ENCODE measurements at places on chromosomes 7 and 10. TPM values are rescaled to one million over a fixed set of nuclear protein-coding genes. Genes with fewer than 3 reads are reported as not detected.

Gene UBE2D1
- 27.6 TPM for total RNA-seq

Gene GRID2IP
- not detected for total RNA-seq

DNA sequence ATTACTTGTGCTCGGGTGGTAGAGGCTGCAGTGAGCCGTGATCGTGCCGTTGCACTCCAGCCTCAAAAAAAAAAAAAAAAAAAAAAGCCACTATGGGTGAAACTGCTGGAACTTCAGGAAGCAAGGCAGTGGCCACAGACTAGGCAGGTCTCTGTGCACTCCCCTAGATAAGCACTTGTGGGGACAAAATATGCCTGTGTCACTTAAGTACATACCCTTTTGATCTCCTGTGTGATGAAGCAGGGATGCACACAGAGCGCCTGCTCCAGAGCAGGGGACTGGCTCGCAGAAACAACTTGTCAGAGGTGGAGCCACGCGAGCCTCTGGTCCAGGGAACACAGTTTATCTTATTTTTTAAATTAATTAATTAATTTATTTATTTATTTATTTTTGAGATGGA, 42.9 kb upstream of the PSAP start:
- DNase-seq = no peak

Gene LAMB4
- total RNA-seq = 0.64 TPM

DNA sequence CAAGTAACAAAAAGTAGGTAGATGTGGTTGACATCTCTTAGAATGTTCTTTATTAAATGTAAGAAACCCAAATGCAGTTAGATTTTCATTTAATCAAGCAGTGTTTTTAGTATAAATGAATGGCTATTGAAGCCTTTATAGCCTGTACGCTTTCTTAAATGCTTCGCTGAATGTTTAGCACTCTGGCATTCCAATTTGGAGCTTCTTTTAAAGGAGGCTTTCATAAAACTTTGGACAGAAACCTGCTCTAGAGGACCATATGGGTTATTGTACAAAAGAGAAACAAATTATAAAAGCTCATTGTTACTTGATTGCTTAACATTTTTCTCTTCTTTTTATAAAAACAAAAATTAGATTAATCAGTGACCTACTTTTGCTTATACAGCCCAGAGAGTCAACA, 59.5 kb downstream of the KCND2 start:
- DNase-seq = no peak

Gene SEMA4G
- total RNA-seq = 0.43 TPM

- no peak for DNase-seq
These were observed 39.8 kb upstream of the C10orf67 start for GRCh38 chr10:23384364-23384763.
